ENCODE measurements at places on chromosomes 2 and 18. TPM values are rescaled to one million over a fixed set of nuclear protein-coding genes. Genes with fewer than 3 reads are reported as not detected.

DNA sequence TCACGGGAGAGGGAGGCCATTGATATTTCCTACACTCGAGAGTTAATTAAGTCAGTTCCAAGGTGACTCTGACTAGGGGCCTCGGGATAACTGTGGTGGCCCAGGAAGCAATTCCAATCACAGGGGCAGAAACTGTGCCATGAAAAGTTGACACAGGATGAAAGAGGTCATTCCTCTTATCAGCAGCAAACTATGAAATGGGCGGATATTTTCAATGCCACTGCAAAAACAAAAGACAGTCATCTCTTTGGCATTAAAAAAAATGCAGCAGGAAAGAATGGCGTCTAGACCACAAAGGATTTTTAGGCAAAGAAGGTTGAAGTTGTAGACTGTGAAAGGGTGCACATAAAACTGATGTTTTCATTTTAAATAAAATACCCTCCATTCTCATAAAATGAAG, 50.0 kb downstream of the TGIF1 start:
- DNase-seq, result no peak

GRCh38 chr2:48914477-48915089, 159.1 kb upstream of the LHCGR start:
- no peak for DNase-seq

GRCh38 chr2:200104015-200104414, 148.6 kb downstream of the MAIP1 start:
- DNase-seq, result peak; percentile 70

GRCh38 chr2:206543073-206543472, 99.2 kb upstream of the FAM237A start:
- no peak for DNase-seq

DNA sequence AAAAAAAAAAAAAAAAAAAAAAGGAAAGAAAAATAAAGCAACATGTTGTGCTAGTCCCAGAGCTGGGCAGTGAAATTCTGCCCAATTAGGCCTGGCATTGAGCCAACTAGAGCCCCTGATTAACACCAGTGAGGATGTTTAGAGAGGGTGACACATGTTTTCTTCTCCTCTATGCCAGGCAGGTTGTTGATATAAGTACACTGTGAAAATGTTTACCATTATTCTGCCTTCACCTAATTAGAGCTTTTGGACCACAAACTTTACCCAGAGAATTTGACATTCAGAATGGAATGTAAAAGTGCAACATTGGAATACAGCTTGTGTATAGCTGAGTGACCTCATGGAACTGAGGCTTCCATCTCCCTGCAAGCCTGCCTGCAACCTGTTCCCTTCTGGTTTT, 95.9 kb upstream of the MSH2 start:
- DNase-seq, result no peak

- DNase-seq, result peak; percentile 38
These were observed 364.2 kb downstream of the NYAP2 start for GRCh38 chr2:225763711-225764110.

DNA sequence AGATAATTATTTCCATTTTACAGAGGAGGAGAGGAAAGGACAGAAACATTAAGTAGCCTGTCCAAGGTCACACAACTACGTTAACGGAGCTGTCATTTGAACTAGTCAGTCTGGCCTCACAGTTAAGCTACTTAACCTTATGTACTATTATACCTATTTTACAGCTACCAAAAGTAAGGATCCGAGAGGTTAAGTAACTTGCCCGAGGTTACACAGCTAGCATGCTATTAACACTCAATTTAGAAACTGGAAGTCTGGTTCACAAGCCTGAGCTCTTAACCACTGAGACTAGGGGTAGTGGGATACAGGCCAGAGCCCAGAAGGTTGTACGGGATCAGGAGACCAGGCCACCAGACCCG, 476 bp downstream of the GLB1L start:
- DNase-seq, result no peak

DNA sequence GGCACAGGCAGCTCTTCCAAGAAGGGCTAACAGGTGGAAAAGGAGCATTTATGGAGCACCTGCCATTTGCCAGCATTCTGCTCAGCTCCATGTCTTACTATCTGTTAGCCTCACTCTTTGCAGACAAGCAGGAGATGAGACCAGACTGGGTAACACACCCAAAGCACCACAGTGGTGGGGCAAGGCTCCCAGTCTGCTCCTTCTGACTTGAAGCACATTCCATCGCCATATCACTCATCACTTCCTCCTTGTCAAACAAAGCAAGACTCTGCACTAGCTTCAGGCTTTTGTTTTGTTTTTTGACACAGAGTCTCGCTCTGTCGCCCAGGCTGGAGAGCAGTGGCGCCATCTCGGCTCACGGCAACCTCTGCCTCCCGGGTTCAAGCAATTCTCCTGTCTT, 182.8 kb downstream of the MGAT5 start:
- no peak for DNase-seq

DNA sequence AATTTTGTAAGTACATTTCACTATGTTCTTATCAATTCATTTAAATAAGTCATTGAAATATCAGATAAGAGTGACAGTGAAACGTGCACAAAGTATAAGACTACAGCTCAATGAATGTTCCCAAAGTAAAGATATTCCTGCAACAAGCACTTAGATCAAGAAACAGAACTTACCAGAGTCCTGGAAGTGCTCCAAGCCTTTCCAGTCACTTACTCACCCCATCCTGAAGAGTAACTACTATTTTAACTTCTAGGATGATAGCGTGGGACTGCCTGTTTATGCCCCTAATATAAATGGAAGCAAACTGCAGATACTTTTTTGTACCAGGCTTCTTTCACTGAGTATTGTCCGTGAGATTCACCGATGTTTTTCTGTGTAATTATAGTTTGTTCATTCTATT, 768.9 kb downstream of the SLC4A3 start:
- peak; percentile 60 for DNase-seq

GRCh38 chr2:59881218-59881617, 672.2 kb downstream of the BCL11A start:
- no peak for DNase-seq

DNA sequence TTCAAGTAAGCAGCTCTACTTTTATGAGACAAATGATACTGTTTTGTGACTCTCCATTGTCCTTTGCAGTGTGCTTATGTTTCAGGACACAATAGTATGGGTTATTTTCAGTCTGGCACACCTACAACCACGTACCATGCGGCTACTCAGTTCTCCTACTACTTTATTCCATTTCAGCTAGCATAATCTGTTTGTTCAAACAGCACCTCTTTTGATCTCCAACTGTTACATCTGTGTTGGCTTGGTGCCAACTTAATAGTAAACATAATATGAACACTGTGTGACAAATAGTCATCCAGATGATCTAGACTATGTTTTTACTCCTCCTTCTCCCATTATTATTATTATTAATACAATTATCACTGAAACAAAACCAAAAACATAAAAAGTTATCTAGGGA, 40.5 kb downstream of the MYO3B start:
- DNase-seq, result no peak

- no peak for DNase-seq
These were observed 690.1 kb upstream of the KLHL29 start for GRCh38 chr2:22694856-22695255.

- no peak for DNase-seq
These were observed 53.2 kb upstream of the GPR45 start for GRCh38 chr2:105188343-105188742.

DNA sequence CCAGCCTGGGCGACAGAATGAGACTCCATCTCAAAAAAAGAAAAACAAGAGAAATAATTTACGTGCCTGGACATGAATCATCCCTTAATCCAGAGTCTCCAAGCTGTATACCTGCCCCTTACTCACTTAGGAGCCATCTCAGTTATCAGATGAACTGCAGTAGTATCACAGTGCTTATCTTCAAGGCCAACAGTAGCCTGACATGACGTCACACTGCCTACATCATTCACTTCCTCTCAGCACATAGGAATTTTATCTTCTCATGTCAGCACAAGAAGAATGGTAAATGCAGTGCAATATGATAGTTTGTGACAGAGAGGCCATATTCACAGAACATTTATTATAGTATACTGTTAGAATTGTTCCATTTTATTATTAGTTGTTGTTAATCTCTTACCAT, 216.6 kb downstream of the SS18 start:
- no peak for DNase-seq

DNA sequence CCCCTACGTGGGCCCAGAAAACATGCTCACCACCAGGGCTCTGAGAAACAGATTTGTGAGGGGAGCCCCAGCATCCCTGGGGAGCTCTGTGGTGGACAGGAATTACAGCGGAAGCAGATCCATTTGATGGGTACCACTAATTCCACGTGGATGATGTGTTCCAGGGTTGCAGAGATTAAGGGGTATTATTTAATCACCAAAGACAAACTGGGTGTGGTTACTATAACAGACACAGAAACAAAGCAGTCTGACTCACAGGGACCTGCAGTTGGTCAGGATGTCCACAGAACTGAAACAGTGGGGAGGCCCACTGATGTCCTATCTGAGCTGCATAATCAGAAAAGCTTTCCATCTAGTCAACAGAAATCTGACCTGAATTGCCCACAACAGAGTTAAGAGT, 65.8 kb downstream of the PSMG2 start:
- peak; percentile 45 for DNase-seq

GLI2 gene
- total RNA-seq, result 0.68 TPM

MSTN gene
- 27.5 TPM for total RNA-seq

SLC5A7 gene
- not detected for total RNA-seq

TNFRSF11A gene
- not detected for total RNA-seq

COX7A2L gene
- total RNA-seq, result 199 TPM

PDE6D gene
- 27.4 TPM for total RNA-seq

BIN1 gene
- 3,208 TPM for total RNA-seq

SOWAHC gene
- 3.2 TPM for total RNA-seq

RAB12 gene
- total RNA-seq, result 98.4 TPM

CCDC85A gene
- 2.1 TPM for total RNA-seq

NYAP2 gene
- not detected for total RNA-seq

TLX2 gene
- not detected for total RNA-seq

PRKAG3 gene
- total RNA-seq, result 49.9 TPM

All from myocyte (in vitro differentiated cells).